ENCODE measurements at places on chromosomes 6 and 20.

GRCh38 chr20:23180451-23180921 lies 94.4 kb upstream of the CD93 start:
- no peak for DNase-seq

GRCh38 chr6:7587631-7588100 lies 2.3 kb upstream of the SNRNP48 start:
- DNase-seq, result no peak

- DNase-seq, result no peak
These were observed 319.6 kb upstream of the POU3F2 start for GRCh38 chr6:98514796-98515195.

- DNase-seq, result peak; percentile 78
These were observed 98.2 kb upstream of the NAA20 start for GRCh38 chr20:19918965-19919329.

GRCh38 chr6:77178821-77179220 lies 284.5 kb downstream of the HTR1B start:
- no peak for DNase-seq

DNA sequence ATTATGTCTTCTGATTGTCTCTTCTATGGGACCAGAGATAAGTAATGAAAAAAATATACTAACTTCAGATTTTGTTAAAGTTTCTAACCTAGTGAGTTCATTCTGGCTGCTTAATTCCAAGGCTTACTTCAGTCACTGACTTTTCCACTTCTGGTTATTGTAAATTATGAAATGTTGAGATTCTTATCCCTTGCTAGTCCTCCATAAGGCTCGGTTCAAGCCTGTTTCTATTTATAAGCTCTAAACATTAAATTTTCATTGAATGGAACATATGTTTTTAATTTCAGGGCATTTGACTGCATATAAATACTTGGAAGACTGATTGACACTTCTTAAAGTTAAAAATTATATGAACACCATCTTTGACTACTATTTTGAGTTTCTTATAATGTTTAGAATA lies 23.6 kb upstream of the NKAIN2 start:
- DNase-seq, result peak; percentile 50

DNA sequence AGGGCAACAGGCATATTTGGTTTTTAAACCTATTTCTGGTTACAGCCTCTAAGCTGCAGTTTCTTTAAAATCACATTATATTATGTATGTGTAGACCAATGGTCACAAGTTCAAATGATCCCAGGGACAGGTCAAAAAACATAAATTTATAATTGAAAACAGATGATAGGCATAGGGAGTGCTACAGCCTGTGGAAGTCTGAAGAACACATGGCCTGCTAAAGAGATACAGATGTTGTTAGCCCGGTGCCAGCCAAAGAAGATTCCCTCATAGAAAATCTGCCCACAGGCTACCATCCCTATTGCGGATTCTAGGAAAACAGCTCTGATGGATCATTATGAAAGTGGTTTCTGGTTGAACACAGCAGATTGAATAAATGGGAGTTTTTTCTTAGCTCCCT lies 65.3 kb downstream of the NRSN1 start:
- no peak for DNase-seq

GRCh38 chr6:110826236-110827129 lies 11.2 kb upstream of the CDK19 start:
- DNase-seq, result no peak

- no peak for DNase-seq
These were observed 244.2 kb downstream of the EPM2A start for GRCh38 chr6:145491126-145491525.

GRCh38 chr6:96980142-96980541 lies 55.6 kb downstream of the KLHL32 start:
- no peak for DNase-seq

- DNase-seq, result no peak
These were observed 918 bp downstream of the EIF6 start for GRCh38 chr20:35283441-35284266.

GRCh38 chr6:166758136-166758704 lies 131.2 kb upstream of the RPS6KA2 start:
- DNase-seq, result no peak

Measured in tongue (tissue), 3 donors.